Posterior vena cava (tissue), 2 donors: ENCODE measurements at places on chromosomes 12 and 14.
A peak's percentile ranks its signal among the peaks of the same experiment; 100 is the strongest.

DNA sequence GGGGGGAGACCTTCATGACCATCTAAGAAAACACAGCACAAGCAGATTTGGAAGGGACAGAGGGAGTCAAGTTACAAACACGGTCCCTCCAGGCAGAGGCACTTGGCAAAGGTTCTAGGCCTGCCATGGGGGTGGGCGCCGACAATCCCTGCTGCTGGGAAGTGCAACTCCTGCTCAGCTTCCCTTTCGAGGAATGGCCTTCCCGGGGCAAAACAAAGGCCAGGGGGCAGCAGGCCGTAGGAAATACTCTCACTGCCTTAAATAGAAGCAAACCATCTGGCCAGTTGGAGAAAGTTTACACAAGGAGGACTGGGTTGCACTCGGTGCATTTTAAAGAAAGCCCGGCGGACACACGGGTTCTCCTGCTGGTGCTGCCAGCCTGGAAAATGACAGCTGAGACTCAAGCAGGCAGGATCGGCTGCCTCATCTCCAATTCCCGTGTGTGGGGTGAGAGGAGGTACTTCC, 65.8 kb downstream of the ITPK1 start:
- DNase-seq, result no peak

DNA sequence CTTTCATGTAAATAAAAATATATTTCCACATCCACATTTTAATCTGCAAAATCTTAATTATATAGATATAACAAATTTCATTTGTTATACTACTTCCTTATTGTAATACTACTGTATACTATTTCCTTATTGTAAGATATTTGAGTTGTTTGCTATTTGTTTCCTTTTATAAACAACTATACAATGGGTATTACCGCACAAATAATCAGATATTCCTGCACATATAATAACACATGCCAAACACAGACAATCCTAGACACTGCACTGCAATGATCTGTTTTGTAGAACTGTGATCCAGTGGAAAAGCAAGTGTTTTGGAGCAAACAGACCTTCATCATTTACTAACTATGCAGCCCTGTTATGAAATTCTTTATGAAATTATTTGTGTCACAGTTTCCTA, 30.5 kb downstream of the PRKD1 start:
- DNase-seq, result no peak

DNA sequence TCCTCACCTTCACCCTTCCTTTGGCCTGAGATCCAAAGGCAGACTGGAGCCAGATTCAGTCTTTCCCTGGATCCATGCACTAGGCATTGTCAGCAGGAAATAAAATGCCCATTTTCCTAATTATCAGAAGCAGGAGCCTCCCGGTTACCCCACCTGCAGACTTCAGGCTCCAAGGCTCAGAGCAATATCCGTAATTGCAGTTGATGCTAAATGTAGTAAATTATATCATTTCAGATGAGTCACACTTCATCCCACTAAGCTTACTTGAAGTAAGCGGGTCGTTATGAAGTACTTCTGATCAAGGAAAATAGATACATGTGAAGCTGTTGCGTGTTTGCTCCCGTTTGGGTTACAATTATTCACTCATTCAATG, 110.7 kb upstream of the SFSWAP start:
- DNase-seq, result no peak

DNA sequence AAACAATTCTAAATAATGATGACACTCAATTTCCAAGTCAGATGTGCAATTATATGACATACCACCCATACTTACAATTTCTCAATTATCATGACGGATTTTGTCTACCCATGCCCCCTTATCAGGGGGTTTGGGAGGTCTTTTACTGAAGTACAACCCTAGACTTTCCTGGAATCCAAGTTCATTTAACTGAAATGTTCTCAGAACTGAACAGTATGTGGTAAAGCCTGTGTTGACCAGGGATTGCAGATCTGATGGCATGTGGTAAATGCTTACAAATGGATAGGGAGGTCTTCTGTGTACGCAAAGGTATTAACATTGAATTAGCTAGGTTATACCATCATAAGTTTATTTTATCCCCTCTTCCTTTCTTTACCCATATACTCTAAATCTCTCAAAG, 281.8 kb downstream of the CEP128 start:
- DNase-seq, result no peak

DNA sequence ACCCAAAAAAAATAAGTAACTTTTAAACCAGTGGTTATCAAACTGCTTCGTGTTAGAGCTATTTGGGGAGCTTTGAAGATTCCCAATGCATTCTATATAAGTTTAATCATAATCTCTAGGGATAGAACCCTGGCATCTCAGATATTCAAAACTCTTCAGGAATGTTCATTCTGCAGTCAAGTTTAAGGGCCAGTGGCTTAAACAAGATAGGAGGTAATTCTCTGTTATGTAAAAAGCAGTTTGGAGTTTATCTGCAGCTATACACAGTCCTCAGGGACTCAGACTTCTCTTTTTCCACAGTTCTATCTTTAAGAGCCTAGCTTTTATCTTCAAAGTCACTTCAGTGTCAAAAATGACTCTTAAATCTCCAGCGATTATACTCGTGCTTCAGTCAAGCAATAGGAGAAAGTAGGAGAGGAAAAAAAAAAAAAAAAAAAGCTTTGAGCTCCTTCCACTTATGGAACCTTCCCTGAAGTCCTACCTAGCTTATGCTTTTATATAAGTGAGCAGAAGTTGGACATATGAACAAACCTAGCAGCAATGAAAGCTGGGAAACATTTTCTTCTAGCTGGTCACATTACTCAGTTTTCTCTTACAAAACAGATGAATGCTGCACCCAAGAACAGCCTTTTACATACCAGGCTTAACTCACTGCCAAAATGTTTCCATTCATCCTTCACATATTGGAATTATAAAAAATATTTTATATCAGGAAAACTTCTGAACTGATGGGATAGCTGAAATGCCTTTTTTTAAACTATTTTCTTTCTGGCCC, 302.8 kb downstream of the FSCB start:
- no peak for DNase-seq

DNA sequence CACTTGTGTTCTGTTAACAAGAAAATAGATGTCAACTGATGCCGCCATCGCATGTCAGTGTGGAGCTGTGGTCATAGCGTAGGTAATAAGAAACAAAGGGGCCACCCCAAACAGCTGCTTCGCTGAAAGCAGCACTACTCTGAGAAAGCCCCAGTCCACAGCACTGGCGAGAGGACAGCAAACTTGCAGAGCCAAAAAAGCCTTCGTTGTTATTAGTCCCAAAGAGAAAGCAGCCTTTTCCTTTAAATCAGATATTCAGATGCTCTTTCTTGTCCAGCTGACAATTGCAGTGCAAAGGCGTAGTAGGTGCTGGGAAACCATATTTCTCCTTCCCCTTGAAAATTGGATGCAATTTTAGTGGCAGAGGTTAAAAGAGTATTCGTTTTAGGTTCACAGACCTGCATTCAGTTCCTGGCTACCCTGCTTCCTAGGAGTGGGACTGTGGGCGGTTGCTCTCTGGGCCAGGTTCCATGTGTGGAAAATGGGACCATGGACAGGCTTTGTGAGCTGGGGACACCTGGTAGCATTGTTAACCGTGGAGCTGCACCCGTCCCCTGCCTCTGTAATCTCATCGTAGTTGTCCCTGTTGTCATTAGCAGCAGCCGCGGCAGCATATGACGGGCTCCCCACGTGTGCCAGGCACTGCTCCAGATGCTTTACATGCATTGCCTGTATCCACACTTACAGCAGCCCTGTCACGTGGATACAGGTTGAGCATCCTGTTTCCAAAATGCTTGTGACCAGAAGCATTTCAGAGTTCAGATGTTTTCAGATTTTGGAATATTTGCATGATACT, 54.2 kb downstream of the ELK3 start:
- peak; percentile 72 for DNase-seq

DNA sequence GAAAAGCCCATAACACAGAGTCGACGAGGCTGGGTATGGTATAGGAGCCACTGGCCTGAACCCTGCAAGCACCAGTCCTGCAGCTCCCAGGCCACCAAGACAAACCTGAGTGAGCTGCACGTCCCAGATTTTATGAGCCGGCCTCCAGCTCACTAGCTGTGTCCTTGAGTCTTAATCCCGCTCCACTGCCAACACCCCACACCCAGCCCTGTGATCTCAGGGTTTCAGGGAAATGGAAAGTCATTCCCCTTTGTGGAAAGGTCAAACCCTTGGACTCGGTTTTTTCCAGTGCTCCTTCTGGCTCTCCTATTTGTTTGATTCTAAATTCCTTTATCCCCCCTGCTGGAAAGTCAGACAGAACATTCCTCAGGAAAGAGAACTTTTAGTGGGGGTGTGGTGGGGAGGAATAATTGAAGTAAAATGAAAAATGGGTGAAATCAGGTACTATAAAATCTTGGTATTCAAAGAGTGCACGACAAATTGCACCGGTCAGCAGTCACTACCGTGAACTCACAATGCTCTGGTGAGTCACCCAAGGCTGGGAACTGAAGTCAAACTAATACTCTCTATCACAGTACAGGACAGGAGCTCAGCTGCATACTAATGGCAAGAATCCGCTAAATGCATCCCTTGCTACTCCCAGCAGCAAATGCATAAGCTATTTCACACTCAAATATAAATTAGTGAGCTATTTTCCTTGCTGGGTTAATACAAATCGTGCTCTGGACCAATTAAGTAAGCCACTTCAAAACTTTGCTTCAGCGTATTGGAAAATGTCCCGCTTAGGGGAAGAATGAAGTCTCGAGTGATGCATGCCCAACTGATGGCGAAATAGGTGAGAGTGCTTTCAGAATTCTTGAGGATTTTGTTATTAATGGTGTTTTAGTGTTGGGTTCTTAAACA, 9.0 kb downstream of the PITPNM2 start:
- peak; percentile 90 for DNase-seq

- DNase-seq, result no peak
Observed at GRCh38 chr14:89458713-89459420, 41.8 kb upstream of the FOXN3 start.

GRCh38 chr14:24694680-24695079, 60.7 kb upstream of the GZMB start:
- no peak for DNase-seq

DNA sequence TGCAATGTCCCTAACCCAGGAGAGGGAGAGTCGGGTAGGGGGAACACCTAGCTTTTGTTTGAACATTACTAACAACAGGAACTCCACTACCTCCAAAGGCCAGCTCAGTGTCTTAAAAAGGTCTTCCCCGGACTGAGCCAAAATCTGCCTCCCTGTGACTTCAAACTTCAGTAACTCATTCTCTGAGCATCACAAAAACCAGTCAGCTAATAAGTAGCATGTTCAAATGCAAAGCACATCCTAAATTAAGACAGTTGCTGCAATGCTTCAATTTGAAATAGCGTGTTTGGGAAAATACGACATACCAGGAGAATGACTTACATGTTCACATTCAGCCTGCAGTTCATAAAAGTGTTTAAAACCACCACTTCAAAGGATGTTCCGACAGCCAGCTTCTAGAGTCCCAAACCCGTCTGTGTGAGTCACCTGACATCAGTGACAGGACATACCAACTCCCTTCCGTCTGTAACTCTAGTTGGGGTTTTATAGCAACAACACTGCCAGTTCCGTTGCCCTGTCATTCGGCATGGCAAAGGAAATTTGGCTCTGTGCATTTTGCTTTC, 13.0 kb downstream of the ZFP36L1 start:
- DNase-seq, result peak; percentile 41

- peak; percentile 63 for DNase-seq
Observed at GRCh38 chr12:52836042-52836466, 1.9 kb upstream of the KRT79 start.

- DNase-seq, result peak; percentile 3
Observed at GRCh38 chr12:57027011-57027804, 10.9 kb upstream of the TAC3 start.

- no peak for DNase-seq
Observed at GRCh38 chr14:65239938-65240296, 137.6 kb upstream of the MAX start.

DNA sequence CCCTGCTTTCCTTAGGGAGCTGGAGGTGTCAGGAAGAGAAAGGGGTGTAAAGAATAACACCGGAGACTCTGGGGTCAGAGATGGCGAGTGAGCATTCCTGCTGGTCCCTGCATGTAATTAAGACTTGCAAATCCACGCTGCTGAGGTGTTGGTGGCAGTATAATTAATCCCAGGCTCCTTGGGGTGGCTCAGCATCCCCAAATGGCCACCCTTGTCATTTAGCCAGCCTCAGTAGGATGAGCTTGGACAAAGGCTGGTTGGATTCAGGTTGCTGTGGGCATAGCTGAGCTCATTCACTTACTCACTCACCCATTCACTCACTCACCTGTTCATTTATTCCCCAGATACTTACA, 174.4 kb upstream of the RPH3A start:
- DNase-seq, result no peak

GRCh38 chr14:95547272-95547625, 12.4 kb downstream of the GLRX5 start:
- no peak for DNase-seq

DNA sequence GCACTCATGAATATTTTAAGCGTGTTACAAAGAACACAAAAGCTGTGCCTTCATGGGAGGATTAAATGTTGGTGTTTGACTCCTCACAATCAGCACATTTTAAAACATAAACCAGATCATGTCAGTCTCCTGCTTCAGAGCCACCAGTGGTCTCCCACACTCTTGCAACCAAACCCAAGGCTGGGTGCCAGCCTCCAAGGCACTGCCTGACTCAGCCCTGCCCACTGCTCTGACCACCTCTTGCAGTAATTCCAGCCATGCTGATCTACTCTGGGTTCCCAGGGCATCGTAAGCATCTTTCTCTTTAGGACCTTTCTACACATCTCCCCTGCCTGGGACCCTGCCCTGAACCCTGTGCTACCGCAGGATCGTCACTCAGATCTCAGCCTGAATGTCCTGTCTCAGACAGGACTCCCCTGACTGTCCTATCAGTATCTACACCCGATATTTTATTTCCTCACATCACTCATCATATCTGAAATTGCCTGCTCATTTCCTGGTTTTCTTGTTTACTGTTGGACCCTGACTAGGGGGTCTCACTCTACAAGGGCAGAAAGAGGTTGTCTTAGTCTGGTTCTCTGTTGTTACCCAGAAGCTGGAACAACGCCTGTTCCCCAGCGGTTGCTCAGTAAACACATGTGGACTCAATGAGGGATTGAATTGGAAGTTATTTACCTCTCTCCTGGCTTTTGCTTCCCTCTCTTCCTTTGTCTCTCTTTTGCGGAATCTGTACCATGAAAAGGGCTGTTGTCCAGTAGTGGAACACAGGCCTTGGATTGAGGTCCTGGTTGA, 449.8 kb downstream of the RAD51B start:
- DNase-seq, result no peak

- no peak for DNase-seq
Observed at GRCh38 chr14:67837011-67837624, 17.5 kb downstream of the RAD51B start.

- DNase-seq, result peak; percentile 64
Observed at GRCh38 chr12:109930028-109930800, 30.1 kb downstream of the TCHP start.

DNA sequence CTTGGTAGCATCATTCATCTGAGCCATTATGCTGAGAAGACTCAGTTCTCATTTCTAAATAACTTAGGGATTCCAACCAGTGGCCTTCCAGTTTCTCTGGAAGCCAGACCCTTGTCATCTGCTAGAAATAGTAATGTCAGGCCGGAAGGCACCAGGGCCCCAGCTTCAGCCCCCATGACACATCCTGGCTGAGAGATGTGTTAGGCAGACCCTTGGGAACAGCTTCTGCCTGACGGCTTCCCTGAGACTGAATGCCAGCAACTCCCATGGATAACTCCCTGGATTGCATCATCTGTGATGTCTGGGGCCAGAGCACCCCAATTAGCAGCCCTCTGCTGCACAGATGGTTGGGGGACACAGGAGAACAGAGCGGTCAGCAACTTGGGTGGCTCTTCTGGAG, 583.5 kb upstream of the TBX3 start:
- peak; percentile 83 for DNase-seq

GRCh38 chr12:57430112-57430930, 522 bp downstream of the R3HDM2 start:
- DNase-seq, result peak; percentile 82

- DNase-seq, result no peak
Observed at GRCh38 chr12:8036346-8036745, 3.8 kb downstream of the FOXJ2 start.
